H1 (cell line): ENCODE measurements at places on chromosomes 7 and 10. TPM values are rescaled to one million over a fixed set of nuclear protein-coding genes. Genes with fewer than 3 reads are reported as not detected.

The CFTR gene
- 1.2 and 1.7 TPM in 2 replicates for total RNA-seq

The ARHGAP19 gene
- 32.1 and 33.4 TPM in 2 replicates for total RNA-seq

The FZD1 gene
- 0.88 and 0.91 TPM in 2 replicates for total RNA-seq

The SLC39A12 gene
- total RNA-seq: not detected in 2 replicates

- no peak for DNase-seq
Measured at GRCh38 chr7:141739250-141739649, 1.1 kb downstream of the SSBP1 start.

- no peak for DNase-seq
Measured at GRCh38 chr10:18313626-18314025, 173.4 kb downstream of the CACNB2 start.

GRCh38 chr10:32972460-32972859 lies 14.4 kb upstream of the ITGB1 start:
- no peak for DNase-seq

DNA sequence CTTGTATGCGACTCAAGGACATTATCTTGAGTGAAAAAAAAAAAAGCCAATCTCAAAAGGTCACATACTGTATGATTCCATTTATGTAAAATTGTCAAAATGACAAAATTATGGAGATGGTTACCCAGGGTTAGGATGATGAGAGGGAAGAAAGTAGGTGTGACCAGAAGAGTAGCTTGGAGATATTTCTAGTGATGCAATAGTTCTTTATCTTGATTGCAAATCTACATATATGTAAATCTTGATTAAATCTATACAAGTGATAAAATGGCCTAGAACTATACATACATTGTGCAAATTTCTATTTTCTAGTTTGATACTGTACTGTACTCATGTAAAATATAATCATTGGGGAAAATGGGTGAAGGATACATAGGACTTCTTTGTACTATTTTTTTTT lies 4.6 kb downstream of the CEP41 start:
- DNase-seq: no peak

GRCh38 chr7:135193615-135194081 lies 17.7 kb downstream of the WDR91 start:
- no peak for DNase-seq
